CD14-positive monocyte (primary cell): ENCODE measurements at places on chromosomes 2 and 18.

- DNase-seq: no peak
These were observed 241.2 kb downstream of the SEPTIN10 start for GRCh38 chr2:109372614-109373013.

DNA sequence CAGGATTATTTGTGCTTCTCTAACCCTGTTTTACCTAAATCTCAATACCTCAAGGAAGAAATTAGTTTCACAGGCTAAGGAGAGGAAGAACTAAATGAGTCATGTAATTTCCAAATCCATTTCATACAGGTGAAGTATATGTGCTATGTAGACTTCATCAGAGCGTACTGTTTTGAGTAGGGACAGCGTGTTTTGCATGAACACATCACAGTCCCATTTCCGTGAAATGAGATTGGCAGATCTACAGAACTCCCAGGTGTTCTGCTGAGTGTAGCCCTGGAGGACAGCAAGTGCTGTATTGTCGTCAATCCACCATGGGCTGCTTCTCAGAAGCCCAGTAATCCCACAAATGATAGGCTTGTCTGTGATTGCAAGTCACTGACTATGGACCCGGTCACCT is 97.7 kb downstream of the XRCC5 start:
- DNase-seq: no peak

GRCh38 chr2:189829102-189829833 is 45.0 kb downstream of the PMS1 start:
- DNase-seq: no peak

DNA sequence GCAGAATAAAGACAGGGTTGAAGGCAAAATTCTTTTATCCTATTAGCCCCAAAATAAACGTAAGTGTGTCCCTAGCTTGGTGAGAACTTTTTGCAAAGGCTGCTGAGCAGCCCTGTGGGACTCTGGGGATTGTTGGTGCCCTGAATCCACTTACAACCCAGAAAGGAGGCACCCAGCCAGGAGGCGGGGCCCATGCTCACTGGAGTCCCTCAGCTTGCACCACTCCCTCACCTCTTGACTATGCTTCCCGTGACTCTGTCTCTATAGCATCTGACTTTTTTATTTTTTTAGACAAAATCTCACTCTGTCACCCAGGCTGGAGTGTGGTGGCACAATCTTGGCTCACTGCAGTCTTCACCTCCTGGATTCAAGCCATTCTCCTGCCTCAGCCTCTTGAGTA is 15.8 kb upstream of the COL6A3 start:
- DNase-seq: no peak
